ENCODE measurements at places on chromosomes 7 and 10.

- no peak for DNase-seq
Measured at GRCh38 chr7:158060216-158060615, 527.4 kb downstream of the PTPRN2 start.

GRCh38 chr7:55044791-55045190, 26.0 kb downstream of the EGFR start:
- DNase-seq = no peak

GRCh38 chr7:124881981-124882380, 47.6 kb downstream of the POT1 start:
- DNase-seq = no peak

DNA sequence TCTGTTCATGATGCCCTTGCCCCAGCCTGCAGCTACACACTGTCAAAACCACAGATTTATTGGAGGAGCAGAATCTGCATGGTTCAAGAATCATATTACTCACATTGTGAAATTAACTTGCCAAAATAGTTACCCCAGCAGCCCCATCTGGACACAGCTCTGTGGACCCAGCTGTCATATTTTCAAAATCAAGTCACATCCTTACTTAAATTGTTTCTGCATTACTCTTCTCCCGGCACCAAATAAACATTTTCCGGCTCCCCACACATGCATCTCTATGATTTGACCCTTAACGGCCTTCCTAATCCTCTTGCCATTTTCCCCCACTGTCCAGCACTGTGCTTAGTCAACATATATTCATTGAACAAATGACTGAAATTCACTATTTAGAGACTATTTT, 43.8 kb upstream of the GPR26 start:
- DNase-seq = no peak

- no peak for DNase-seq
Measured at GRCh38 chr7:29919790-29920189, 69.8 kb downstream of the SCRN1 start.

DNA sequence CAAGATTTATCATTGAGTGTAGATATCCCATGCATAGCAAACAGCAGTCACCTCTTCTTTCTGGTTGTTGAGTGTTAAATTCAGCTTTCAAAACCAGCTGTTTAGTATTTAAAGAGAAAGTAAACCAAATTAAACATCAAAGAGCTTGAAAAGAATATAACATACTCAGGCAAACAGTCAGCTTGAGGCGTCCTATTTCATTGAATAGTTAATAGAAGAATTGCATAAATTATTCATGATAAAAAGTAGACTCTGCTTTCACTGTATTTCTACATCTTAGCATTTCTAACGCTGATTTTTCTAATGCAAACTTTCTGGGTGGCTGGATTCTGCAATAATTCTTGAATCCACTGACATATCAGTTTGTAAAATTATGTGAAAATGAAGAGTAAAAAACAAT, 464.5 kb upstream of the LRRN3 start:
- DNase-seq = no peak

DNA sequence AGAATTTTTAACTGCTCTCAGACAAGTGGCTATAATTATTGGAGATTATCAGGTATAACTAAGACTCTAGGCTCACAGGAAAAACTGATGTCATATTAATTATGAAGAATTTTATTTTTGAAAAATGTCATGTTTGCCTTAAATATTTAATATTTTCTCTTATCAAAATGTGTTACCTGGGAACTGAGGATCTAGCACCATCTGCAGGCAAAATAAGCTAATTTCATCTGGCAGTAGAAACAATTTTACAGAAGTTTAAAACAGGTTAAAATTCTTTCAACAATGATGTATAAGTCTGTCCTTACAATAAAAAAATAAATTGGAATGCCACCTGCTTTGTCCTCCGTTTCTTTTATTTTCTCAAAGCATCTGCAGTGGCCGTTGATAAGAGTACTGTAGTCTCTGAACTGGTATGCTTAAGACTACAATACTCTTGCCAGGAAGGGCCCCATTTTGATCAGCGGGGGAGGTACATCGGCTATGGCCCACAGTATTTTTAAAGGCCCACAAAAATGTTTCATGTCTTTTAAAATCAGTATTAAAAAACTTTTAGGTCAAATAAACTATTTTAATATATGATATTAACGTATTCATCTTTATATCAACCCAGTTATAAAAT, 81.3 kb downstream of the VWDE start:
- DNase-seq = no peak

GRCh38 chr10:103932971-103933370, 15.0 kb upstream of the STN1 start:
- DNase-seq = no peak

- DNase-seq = no peak
Measured at GRCh38 chr7:29255199-29255878, 60.8 kb downstream of the CHN2 start.

DNA sequence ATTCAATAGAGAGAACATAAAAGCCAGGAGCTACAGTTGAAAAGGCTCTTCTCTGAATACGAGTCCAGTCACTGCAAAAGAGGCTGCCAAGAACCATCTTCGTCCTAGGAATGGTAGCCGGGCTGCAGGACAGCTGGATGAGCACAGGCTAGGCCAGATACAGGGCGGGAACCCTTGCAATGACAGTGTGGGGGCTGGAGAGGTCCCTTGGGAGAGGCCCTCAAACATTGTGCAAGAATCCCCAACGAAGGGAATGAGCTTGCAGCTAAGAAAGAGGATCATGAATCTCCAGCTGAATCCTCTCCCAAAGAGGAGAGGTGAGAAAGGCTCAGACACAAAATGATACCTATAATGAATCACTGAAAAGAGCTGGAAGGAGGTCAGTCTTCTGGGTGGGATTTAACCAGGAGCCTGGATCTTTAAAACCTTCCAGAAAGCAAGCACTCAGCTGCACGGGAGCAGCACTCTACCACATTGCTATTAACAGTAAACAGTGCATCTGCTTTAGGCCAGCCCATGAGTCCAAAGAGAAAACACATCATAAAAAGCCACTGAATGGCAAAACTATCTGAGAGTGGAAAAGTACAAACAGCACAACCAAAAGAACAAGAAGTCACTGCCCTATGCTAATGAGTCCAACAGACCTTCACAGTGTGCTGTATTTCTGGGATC, 287.9 kb downstream of the TNS3 start:
- no peak for DNase-seq

- DNase-seq = no peak
Measured at GRCh38 chr7:18202315-18203045, 174.8 kb upstream of the PRPS1L1 start.

- DNase-seq = no peak
Measured at GRCh38 chr10:131203456-131204357, 107.8 kb downstream of the TCERG1L start.

- DNase-seq = no peak
Measured at GRCh38 chr10:91410638-91411371, 661 bp downstream of the HECTD2 start.

DNA sequence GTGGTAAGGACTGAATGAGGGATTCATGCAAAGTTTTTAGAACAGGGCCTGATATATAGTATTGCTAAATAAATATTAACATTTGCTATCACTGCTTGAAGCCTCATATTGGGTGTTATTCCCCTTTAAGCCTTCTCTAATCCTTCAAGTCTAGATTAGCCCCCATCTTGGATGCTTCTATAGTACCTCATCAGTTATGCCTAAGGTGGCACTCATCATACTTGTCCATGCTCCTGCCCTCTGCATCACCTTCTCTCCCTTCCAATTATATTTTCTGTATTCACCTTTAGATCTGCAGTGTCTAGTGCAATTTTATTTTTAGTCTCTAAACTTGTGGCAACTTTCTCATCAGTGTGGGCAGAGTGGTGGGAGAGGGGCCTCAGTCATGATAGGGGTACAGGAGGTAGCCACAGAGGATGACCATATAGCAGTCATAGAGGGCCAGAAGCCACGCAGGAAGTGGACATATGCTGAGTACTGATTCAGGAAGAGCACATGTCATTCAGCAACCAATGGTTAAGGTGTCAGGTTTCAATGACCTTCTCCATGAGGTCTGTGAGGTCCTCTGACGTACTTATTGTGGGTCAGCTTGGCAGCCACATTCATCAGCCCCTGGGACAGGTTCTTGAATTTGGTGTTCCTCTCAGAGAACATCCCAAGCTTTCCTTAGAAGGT, 2.5 kb downstream of the ENTPD1 start:
- no peak for DNase-seq

GRCh38 chr7:29853072-29853471, 46.8 kb downstream of the WIPF3 start:
- DNase-seq = no peak

DNA sequence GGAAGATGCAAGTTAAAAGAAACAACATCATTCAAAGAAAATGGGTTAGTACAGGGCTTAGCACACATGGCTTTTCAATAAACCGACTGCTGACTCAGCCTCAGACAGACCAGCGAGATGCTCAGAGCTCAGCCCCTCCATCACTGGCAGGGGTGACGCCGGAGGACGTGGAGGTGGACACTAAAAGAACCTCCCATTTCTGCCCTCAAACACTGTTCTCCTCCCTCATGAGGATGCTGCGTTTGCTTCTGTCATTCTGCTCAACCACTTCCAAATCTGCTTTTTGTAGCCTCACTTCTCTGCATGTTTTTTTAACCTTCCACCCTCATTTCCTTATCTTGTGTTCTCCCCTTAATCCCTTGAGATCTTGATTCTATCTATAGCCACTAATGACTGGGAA, 15.3 kb downstream of the DENND11 start:
- no peak for DNase-seq

GRCh38 chr7:35699796-35700305, 4.9 kb upstream of the HERPUD2 start:
- no peak for DNase-seq

DNA sequence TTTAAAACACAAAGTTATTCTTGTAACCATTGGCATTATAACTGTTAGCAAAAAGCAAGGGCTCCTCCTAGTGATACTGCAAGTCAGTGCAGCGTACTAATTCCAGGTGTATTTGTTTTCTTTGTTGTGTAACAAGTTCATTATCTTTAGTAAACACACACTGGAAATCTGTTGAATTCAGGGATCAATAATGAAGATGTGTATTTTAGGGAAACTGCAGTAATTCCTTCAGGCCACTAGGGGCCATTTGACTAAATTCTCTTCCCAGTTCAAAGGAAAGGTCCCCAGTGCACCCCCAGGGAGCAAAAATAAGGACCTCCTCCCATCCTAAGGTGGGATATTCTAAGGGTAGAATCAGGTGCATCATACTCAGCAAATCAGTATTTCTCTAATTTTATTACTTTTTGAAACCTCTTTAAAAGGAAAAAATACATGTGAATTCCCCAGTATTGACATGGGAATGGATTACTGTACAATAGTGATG, 158.6 kb upstream of the LYZL1 start:
- DNase-seq = no peak

GRCh38 chr7:27652518-27652917, 10.2 kb downstream of the HIBADH start:
- no peak for DNase-seq

DNA sequence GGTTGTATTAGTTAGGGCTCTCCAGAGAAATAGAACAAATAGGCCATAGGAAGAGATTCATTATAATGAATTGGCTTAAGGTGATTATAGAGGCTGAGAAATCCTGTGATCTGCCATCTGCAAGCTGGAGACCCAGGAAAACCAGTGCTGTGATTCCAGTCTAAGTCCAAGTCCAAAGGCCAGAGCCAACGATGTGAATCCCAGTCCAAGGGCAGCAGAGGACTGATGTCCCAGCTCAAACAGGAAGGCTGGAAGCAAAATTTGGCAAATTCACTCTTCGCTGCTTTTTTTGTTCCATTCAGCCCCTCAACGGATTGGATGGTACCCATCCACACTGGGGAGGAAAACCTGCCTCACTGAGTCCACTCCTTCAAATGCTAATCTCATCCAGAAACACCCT, 68.0 kb downstream of the JCAD start:
- DNase-seq = no peak

DNA sequence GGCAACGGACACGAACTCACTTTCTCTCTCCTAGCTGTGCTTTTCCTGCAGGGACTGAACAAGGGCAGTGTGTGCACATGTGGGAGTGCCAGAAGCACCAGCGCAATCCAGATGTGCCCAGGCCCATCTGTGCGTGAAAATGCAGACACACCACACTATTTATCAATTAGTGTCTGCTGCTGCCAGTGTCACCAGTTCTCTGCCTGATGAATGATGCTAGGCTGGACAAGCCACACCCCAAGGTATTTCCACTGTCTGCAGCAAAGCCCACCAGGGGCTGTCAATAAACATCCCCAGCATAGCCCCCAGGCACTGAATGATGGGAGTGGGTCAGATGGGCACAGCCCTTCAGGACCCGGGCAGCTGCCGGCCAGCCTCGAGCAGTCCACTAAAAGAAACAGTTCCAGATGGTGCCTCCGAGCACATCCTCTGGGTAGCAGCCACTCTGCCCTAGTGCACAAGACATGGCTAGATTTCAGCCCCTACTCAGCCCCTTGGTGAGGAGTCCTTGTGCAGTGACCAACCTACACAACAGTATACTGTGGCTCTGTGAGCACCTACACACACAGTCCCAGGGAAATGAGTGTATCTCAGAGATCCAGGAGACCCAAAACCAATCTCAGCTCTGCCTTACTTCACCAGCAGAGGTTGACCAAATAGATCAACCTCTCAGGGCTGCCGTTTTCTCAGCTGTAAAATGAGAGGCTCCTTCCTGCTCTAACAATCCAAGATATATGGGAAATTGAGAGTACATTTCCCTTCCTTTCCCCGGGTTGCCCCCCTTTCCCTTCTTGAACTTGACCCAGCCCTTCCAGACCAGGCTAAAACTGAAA, 314.7 kb downstream of the PLXNA4 start:
- DNase-seq = no peak

DNA sequence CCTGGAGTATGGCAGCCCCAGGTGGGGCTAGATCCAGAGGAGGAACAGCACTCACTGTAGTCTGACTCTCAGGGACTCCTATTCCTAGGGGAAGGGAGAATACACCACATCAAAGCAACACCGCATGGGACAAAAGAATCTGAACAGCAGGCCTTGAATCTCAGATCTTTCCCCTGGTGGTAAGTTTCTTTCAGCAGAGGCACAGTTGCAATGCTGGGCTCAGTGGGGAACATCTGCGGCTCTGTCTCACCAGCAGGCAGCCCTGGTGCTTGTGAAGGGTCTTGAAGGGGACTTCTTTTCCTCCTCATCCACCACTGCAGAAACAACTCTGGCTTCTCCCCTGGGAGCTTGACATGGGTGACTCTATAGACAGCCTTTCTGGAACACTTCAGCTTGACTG, 111.2 kb upstream of the ARHGAP21 start:
- DNase-seq = no peak

- DNase-seq = no peak
Measured at GRCh38 chr10:76666891-76667290, 970.7 kb downstream of the KCNMA1 start.

- DNase-seq = no peak
Measured at GRCh38 chr7:136061433-136061832, 84.3 kb upstream of the MTPN start.

- no peak for DNase-seq
Measured at GRCh38 chr10:111429288-111430028, 352.6 kb downstream of the ADRA2A start.

DNA sequence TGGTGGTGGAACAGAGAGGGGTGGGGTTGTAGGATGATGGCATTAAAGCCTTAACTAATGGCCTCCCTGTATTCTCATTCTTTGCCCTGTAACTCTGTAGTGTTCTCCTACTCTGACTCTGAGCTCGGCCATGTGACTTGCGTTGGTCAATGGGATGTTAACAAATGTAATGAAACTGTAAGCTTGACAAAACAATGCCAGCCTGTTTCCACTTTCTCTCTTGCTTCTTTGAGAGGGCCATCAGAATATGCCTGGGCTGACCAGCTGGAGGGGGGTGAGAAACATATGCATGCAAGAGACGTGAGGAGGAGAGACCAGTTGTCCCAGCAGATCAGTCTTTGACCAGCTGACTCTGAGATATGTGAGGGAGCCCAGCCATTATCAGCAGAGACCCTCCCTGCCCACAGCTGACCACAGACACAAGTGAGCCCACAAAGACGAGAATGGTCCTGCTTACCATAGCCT, 100.6 kb downstream of the ICA1 start:
- DNase-seq = no peak
